Cardiac muscle cell (in vitro differentiated cells and primary cell): ENCODE measurements at places on chromosomes 3 and 15. TPM values are rescaled to one million over a fixed set of nuclear protein-coding genes. Genes with fewer than 3 reads are reported as not detected.

DNA sequence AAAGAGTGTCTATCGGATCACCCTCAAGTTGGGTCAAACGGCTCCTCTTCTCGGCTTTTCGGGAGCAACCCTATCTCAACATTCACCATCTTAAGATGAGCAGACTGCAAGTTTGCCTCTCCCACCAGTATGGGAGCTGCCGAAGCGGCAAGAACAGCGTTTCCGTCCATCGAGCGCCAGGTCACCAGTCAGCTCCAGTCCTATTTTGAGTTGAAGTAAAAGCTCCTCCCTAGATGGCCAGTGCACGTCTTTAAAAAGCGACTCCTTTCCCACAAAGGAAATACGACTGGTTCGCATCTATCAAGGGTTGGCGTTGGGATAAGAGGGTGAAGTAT, 369 bp upstream of the U2SURP start:
- no peak for DNase-seq
- no peaks in the 10 kb centered on the region for H3K27me3 ChIP-seq
- H3K4me1 ChIP-seq: peaks cover 14% of the 10 kb centered on the region
- peak overlapping the region; percentile 76 for H3K4me3 ChIP-seq
- no peaks in the 10 kb centered on the region for H3K36me3 ChIP-seq

Gene ARHGEF26
- polyA plus RNA-seq: 2.9 and 3.4 TPM in 2 replicates

DNA sequence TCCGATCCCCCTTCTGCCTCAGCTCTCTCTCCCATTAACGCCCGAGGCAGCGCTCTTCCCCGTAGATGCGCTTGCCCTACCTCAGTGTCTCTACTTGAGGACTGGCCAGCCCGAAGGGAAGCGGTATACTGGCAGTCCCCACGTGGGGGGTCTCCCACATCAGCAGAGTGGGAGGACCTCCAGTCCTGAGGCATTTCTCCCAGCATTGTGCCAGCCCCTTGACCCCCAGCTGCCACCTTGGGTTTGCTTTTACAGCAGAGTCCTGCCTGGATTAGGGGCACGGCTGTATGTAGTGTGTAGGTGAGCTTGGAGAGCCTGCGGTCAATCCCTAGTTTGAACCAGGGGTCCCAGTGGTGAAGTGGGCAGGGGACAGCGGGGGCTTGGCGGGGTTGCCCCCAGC, 767 bp downstream of the SEMA3F start:
- H3K4me3 ChIP-seq: peak overlapping the region; percentile 47
- H3K36me3 ChIP-seq: no peaks in the 10 kb centered on the region
- H3K27me3 ChIP-seq: no peaks in the 10 kb centered on the region
- peaks cover 37% of the 10 kb centered on the region for H3K4me1 ChIP-seq
- no peak overlapping the region for H3K27ac ChIP-seq

GRCh38 chr15:77027697-77028450, 32.9 kb downstream of the PSTPIP1 start:
- no peaks in the 10 kb centered on the region for H3K36me3 ChIP-seq
- H3K27ac ChIP-seq: no peak overlapping the region
- peak overlapping the region; percentile 13 for H3K4me3 ChIP-seq
- peak; percentile 37 for DNase-seq
